ENCODE measurements at places on chromosomes 7 and 10.

- no peak for DNase-seq
Observed at GRCh38 chr10:617471-617870, 72.0 kb downstream of the DIP2C start.

DNA sequence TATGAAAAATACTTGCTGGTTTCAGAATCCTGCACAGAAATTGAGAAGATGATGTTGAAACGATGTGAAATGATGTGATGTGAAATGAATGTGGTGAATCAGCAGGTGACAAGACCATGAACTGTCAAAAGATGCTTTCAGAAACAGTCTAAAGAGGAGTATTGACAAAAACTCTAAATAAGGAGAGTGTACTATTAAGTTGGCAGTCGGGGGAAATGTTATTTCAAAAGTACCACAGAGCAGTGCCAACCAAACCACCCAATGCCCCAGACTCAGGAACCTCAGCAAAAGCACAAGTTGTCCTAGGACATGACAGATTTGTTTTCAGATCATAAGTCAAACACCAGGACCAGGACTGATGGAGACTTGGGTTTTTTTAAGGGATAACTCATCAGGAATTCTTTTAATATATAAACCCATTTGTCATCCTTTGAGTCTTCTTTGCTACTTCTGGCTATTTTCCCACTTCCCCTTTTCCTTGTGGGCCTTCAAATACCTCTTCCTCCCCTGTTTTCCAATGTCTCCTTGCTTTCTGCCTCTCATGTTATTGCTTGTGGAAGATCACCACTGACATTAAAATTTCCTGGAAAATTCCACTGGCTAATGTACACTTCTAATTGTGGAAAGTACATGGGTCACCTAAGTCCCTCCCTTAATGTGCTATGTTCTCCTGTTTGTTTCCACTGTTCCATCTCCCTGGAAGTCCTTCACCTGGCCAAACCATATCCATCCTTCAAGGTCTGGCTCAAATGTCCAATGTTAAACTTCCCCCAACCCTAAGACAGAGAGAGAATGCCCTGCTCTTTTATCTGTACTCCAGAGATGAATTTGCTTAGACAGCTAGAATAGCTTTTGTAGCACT, 10.2 kb upstream of the PPP1R3C start:
- no peak for DNase-seq

GRCh38 chr10:122894261-122894944, 15.0 kb upstream of the FAM24B start:
- no peak for DNase-seq

- no peak for DNase-seq
Observed at GRCh38 chr7:6221340-6222319, 50.8 kb downstream of the CYTH3 start.

Measured in Peyer's patch (tissue), 4 donors.